ENCODE measurements at places on chromosomes 1 and 21. TPM values are rescaled to one million over a fixed set of nuclear protein-coding genes. Genes with fewer than 3 reads are reported as not detected.

Gene TPTE
- not detected for total RNA-seq

Gene MIA3
- 54.0 TPM for total RNA-seq

Gene ATP1A2
- 47.1 TPM for total RNA-seq

Gene TENT5C
- total RNA-seq: 4.7 TPM

Gene SLC5A9
- not detected for total RNA-seq

Gene TLCD4
- total RNA-seq: 20.9 TPM

Gene WNT9A
- total RNA-seq: 1.9 TPM

Gene SYT2
- 1.1 TPM for total RNA-seq

Gene FAM229A
- total RNA-seq: 1.6 TPM

Gene CFAP107
- total RNA-seq: not detected

Gene RHD
- 0.16 TPM for total RNA-seq

Gene ERICH3
- total RNA-seq: 16.7 TPM

Gene HSD3B2
- not detected for total RNA-seq

Gene UMODL1
- total RNA-seq: not detected

Gene CAPZB
- 38.4 TPM for total RNA-seq

Gene DNASE2B
- 0.16 TPM for total RNA-seq

Gene C1QA
- 10.9 TPM for total RNA-seq

Gene OR2T33
- total RNA-seq: not detected

Gene KIF17
- 4.4 TPM for total RNA-seq

Gene FRRS1
- total RNA-seq: 1.9 TPM

Gene IPP
- total RNA-seq: 14.7 TPM

Gene CYP4A22
- total RNA-seq: not detected

Gene LCE1B
- not detected for total RNA-seq

Gene GCSAML
- total RNA-seq: under 0.01 TPM

Gene TMEM51
- 1.4 TPM for total RNA-seq

Gene BEND5
- 18.2 TPM for total RNA-seq

Gene LENEP
- total RNA-seq: 2.7 TPM

Gene GJB4
- not detected for total RNA-seq

Gene CXADR
- 372 TPM for total RNA-seq

Gene ADGRL2
- total RNA-seq: 130 TPM

Gene OLFML2B
- 0.94 TPM for total RNA-seq

Gene ANKRD34A
- total RNA-seq: 2.2 TPM

Gene PRDX1
- total RNA-seq: 186 TPM

Gene COL24A1
- total RNA-seq: 0.78 TPM

Gene SRGAP2C
- total RNA-seq: 56.6 TPM

Gene UTS2
- not detected for total RNA-seq

Gene SHISA4
- 16.1 TPM for total RNA-seq

Gene CYP2J2
- total RNA-seq: 0.47 TPM

Gene TCHH
- not detected for total RNA-seq

Gene GSTM5
- total RNA-seq: 1.9 TPM

Measured in occipital lobe (tissue), 3 donors.